ENCODE measurements at places on chromosomes 6 and 20.

- DNase-seq: no peak
Measured at GRCh38 chr6:15659181-15659580, 3.6 kb downstream of the DTNBP1 start.

GRCh38 chr6:129936329-129937165 is 75.4 kb upstream of the TMEM244 start:
- no peak for DNase-seq

DNA sequence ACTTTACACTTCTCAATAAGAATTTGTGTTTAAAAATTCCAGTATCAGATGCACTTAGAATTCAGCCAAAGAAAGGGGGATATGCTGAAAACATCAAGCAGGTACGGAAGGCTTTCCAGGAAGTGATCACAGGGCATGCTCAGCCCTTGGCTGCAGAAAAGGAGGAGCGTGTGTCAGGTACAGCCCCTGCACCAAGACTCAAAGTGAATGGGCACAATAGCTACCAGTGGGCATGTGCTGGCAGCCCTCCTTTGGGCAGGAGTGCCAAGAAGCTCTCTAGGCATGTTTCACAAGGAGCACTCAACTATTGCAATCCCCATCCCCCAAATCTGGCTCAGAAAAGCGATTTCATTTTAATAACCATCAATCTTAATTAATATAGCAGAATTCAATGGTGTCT is 298.8 kb downstream of the GMDS start:
- DNase-seq: no peak

DNA sequence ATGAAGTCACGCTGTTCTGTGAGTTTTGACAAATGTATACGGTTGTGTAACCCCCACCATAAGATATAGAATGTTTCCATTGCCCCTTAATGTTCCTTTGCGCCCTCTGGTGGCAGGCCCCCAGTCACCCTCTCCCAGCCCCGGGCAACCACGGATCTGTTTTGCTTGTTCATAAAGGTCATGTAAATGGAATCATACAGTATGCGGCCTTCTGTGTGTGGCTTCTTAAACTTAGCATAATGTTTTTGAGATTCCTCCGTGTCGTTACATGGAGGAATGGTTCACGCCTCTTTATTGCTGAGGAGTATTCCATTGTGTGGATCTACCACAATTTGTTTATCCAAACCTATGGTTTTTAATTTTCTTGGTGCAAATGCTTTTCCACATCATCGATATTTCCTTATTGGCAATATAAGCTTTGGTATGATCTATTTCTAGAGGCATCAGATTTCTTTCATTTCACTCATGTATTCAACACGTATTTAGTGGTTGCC is 28.4 kb downstream of the LYRM2 start:
- DNase-seq: no peak

DNA sequence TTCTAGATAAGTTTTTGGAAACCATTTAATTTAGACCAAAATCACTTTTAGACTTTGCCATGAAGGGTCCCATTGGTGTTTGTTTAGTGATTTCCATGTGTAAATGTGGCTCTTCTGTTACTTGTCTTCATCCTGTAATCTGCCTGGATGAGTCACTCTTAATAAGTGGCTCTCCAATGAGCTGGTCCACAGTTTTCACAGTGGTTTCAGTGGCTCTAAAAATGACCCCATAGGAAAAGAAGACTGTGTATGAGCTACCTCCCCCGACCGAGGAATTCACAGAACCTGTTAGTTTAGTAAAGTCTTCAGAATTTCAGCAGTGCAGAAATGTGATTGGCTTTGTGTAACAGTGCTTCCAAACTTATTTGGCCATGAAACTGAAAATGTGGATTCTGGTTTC is 492.0 kb upstream of the MARCKS start:
- DNase-seq: no peak

- DNase-seq: no peak
Measured at GRCh38 chr6:139277587-139277986, 14.2 kb downstream of the TXLNB start.

DNA sequence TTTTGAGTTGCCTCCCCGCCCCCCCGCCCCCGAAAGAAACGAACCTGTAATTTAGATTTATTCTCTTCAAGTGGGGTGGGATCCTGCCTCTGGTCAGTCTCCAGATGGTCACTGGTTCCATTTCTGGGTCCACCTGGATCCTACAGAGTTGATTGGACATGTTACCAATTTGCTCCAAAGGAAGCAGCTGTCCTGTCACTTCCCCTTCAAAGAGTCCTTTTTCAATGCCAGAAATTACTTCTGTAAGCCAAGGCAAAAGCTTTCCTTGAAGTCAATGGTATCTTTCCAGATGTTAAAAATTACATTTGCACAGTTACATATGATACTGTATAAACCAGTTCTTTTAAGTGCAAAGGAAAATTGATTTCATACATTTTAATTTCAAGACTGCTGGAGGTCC is 12.0 kb upstream of the ANKRD60 start:
- DNase-seq: no peak

DNA sequence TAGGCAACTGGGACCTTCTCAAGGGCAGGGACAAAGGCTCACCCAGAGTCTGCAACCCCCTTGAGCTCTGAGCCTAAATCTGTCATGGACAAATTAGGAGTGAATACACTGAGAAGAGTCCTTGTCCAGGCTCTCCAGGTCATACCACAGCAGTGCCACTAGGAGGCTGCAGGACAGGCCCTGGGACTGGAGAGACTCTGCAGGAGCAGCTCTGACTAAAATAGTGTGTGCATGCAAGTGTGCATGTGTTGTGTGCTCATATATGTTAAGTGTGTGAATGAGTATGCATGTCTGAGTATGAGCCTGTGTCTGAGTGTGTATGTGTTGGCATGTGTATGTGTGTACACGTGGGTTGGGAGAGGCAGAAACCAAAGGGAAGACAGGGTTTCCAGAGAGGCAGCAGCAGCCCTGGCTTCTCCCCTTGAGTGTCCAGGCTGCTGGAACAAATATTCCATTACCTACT is 27.1 kb downstream of the MRPL14 start:
- no peak for DNase-seq

DNA sequence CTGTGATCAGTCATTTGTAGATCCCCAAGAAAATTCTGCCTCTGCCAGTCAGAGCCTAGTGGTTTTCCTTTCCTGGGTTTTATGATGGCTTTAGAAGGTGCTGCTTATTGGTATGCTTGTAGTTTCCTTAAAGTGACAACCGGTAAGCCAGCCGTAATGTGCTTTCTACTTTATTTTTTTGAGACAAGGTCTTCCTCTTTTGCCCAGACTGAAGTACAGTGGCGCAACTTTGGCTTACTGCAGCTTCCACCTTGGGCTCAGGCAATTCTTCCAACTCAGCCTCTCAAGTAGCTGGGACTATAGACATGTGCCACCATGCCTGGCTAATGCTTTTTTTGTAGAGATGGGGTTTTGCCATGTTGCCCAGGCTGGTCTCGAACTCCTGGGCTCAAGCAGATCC is 23.5 kb downstream of the MCM8 start:
- DNase-seq: no peak

DNA sequence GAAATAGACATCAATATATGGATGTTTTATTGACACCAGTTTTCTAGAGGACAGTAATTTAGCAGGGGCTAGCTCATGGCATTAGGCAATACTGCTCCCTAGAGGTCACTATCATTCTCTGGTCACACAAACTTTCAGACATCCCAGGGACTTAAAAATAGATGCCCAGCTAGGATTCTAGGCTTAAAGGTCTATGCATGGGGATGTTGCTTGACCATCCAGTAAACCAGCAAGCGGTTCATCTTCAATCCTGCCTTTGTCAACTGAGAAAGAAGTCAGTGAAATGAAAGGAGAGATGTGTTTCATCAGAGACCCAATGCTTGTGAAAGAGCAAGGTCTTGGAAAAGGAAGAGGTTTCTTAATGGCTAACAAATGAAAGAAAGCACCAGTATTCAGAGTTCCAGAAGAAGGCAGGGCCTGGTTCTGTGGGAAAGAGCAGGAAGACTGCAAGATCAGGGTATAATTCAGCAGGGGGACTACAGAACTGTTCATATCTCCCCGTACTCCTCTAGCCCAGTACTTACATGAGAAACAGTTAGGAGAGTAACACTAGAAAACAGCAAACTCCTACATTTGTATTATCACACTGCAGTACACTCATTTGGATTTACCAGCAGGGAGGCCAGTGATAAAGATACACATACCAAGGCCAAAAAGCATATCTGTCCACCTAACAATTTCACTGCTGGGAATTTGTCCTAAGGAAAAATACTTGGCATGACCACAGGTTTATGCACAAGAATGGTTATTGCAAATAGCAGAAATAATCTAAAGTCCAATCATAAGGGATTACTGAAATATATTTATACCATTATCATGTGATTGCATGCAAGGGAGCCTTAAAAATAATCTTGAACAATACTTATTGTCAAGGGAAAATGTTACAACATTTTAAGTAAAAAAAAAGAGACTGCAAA is 151.4 kb upstream of the LAMA2 start:
- DNase-seq: no peak

DNA sequence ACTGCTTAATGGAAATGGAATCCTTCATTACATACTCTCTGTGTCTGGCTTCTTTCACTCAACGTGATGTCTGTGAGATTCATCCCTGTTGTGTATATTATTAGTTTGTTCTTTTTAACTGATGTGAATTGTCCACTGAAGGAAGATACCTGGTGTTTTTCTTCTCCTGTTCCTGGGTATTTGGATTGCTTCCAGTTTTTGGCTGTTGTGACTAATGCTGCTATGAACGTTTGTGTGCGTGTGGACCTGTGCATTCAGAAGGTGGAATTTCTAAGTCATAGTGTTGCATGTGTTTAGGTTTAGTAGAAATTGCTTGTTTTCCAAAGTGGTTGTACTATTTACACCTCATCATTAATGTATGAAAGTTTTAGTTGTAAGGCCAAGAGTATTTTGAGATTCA is 3.8 kb downstream of the TULP4 start:
- no peak for DNase-seq

- DNase-seq: no peak
Measured at GRCh38 chr20:8642247-8642646, 426.6 kb upstream of the PLCB4 start.

GRCh38 chr6:88161940-88162339 is 4.2 kb downstream of the CNR1 start:
- no peak for DNase-seq
